Posterior cingulate gyrus (tissue), 11 donors: ENCODE measurements at places on chromosomes 2 and 18.

DNA sequence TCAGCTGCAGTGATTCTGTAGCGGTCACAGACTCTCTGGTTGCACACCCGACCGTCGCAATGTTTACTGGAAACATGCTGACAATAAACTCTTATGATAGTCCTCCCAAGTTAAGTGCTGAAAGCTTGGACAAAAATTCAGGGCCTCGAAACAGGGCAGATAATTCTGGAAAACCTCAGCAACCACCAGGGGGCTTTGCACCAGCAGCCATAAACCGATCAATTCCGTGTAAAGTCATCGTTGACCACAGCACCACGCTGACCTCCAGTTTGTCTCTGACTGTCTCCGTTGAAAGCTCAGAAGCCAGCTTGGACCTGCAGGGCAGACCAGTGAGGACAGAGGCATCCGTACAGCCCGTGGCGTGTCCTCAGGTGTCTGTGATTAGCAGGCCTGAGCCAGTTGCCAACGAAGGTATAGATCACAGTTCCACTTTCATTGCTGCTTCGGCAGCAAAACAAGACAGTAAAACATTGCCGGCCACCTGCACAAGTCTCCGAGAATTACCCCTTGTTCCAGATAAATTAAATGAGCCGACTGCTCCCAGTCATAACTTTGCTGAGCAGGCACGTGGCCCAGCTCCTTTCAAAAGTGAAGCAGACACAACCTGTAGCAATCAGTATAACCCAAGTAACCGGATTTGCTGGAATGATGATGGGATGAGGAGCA, 166.1 kb downstream of the ASXL3 start:
- no peak for DNase-seq

- DNase-seq = no peak
Measured at GRCh38 chr2:148201075-148202004, 180.4 kb downstream of the MBD5 start.

GRCh38 chr2:40450796-40451430, 977 bp downstream of the SLC8A1 start:
- peak; percentile 87 for DNase-seq

DNA sequence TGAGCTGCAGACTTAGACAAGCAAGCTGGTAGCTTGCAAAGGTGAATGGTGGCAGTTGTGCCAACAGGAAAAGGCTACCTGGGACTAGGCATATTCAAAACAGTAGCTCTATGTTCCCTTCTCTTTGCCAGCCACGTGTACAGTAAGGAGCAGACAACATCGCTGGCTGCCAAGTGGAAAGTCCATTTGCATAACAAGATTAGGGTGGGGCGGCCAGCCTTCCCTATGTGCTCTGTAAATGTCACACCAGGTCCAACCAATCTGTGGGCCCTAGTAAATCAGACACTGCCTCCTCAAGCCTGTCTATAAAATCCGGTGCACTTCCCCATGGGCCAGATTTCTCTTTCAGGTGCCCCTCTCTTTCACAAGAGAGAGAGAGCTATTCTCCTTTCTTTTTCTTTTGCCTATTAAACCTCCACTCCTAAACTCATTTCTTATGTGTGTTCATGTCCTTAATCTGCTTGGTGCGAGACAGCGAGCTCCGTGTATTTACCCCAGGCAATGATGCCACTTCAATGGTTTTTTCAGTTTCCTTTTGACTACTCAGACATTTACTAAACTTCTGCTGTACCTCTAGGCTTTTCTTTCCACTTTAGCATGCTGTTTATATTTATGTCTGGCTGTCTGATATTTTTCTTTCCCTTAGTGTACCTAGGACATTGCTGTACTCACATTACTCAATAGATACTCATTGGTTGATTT, 297.4 kb upstream of the GCFC2 start:
- no peak for DNase-seq

GRCh38 chr2:46816151-46816845, 99.3 kb downstream of the MCFD2 start:
- DNase-seq = no peak

GRCh38 chr2:98801286-98801685, 70.4 kb upstream of the MGAT4A start:
- DNase-seq = no peak

GRCh38 chr2:148930046-148930775, 55.2 kb downstream of the KIF5C start:
- DNase-seq = no peak

GRCh38 chr18:48017635-48018034, 87.2 kb upstream of the SMAD2 start:
- DNase-seq = no peak

DNA sequence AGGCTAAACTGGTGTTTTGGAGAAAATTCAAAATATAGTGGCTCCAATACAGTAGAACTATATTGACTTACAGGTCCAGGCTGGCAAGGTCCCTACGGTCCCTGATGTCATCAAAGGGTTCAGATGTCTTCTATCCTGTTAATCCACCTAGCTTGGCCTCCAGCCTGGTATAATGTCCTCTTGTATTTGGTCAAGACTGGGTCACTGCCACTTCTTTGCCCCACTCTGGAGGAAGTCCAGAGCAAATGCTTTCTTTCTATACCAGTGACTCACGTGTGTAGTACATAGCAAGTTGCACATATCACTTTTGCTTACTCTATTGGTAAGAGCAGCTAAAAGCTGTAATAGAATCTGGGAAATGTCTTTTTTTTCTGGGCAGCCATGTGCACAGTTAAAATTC, 80.8 kb downstream of the LCLAT1 start:
- DNase-seq = no peak

DNA sequence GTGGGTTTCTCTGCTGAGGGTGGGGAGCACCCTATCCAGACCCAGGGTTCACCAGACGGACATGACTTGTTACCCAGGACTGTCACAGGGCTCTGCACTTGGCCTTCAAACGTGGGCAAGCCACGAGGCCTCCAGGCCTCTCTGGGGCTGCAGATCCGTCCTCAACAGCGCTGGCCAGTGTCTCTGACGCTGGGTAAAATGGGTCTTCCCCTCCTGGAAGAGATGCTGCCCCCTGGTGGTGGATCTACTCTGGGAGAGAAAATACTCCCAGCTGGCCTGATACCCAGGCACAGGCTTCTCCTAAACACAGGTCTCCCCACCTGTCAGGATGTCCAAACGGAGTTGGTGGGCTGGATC, 3.7 kb downstream of the GPR17 start:
- DNase-seq = peak; percentile 76

DNA sequence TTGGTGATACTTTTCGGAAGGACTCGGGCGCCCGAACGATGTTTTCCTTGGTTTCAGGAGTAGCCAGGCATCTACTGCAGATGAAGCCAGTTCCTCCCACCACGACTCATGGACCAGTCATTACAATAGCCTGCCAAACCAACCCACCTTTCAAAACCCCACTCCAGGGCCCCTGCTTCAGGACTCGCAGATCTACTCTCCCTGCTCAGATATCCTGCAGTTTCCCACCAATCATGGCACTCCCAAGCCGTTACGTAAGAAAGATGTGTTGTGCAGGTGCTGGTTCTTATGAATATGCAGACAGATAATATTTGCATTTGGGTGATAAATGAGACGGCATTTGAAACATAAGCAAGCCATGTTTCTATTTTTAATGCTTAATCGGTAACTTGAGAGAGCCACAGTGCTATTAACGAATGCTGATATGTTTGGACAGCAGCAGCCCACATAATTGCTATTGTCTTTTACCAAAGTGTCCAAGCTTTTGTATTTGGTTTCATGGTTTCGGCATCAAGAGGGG, 3.5 kb upstream of the CYS1 start:
- no peak for DNase-seq

DNA sequence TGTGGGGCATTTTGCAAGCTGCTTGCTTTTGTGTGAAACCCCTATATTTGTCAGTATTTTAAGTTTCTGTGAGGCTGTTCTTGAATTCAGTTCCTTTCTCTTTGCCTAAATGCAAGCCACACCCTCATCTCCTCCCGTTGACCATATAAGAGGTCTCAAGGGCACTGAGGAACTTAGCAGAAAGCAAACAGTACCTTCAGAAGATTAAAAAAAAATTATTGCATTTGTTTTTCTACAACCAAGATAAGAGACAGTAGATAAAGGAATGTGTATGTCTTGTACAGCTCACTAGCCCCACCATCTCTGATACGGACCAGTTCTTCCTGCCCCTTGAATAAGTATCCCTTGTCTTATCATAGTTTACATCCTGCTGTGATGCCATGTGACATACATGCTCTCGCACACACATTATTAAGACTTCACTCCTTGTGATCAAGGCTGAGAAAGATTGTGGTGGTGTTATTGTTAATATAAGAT, 64.2 kb downstream of the NPAS2 start:
- no peak for DNase-seq

- no peak for DNase-seq
Measured at GRCh38 chr18:9516437-9517064, 41.2 kb downstream of the RALBP1 start.

- DNase-seq = no peak
Measured at GRCh38 chr2:201413143-201413542, 38.1 kb downstream of the TRAK2 start.

DNA sequence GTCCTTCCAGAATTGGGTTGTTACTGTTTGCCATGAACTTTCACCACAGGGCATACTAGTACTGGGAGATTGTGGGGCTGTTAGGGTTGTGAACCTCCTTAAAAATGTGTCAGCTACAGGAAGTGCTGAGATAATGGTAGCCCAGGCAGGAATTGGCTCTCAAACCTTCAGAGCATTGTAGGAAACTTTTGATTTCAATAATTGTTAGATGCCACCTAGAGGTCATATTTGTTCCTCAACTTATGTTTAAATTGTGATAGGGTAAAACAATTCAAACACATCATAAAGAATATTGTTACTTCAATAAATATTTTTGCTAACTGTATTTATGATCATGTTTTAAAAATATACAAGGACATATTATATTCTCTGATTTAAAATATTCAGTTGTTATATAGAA, 594.6 kb downstream of the ADCYAP1 start:
- DNase-seq = no peak

- DNase-seq = no peak
Measured at GRCh38 chr2:191927319-191927867, 80.5 kb upstream of the CAVIN2 start.

DNA sequence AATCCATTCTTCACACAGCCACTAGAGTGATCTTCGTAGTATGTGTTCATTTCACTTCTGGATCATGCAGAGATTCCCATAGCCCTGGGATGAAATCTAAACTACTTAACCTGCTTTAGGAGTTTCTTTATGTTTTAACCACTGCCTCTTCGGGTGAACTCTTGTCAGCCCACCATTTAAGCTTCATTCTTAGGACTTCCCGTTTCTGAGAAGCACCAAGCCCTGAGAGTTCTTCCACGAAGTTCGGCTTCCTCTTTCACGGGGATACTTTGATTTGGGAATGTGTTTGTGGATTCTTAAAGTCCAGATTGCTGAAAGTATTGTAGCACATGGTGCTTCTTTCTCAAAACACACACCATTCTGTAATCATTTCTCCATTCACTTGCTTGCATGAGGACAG, 205.0 kb downstream of the UBE2E3 start:
- no peak for DNase-seq

- no peak for DNase-seq
Measured at GRCh38 chr2:105494683-105495425, 96.0 kb upstream of the FHL2 start.

- DNase-seq = no peak
Measured at GRCh38 chr2:208112969-208113368, 11.4 kb downstream of the CRYGD start.

- no peak for DNase-seq
Measured at GRCh38 chr2:11839916-11840315, 93.5 kb downstream of the LPIN1 start.

DNA sequence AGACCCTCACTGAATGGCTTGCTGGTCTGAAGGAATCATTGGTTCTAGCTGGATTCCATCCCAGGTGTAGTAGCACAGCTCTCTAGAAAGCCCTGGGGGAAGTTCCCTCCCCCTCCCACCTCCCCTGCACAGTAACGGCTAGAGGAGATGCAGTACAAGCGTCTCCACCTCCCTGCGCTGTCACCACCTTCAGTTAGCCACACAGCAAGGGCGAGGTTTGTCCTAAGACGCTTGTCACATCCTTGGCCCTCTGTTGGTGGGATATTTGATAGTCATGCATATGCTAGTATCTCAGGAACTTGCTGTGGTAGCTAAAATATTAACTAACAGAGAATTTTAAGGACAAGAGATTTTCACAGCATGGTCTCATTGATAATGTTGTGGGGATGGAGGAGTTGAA, 19.4 kb downstream of the TRAPPC12 start:
- no peak for DNase-seq

GRCh38 chr2:110124939-110125691, 9.5 kb upstream of the MALL start:
- no peak for DNase-seq

- no peak for DNase-seq
Measured at GRCh38 chr2:158904627-158905177, 63.7 kb upstream of the TANC1 start.

DNA sequence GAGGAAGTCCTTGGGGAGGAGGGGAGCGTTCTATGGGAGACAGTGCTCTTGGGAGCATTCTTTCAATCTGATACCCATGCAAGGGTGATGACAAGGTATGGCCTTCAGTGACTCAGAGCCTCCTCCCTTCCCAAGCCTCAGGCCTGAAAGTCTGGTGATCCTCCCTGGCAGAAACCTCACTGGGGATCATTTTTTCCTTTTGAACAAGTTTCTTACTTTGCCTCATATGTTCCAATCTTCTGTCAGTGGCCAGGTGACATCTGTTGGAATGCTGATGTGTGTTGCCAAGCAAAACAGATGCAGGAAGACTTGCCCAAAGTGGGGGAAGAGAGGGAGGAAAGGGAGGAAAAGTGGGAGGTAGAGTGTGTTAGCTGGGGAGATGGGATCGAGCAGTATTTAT, 224.8 kb downstream of the NEDD4L start:
- no peak for DNase-seq

DNA sequence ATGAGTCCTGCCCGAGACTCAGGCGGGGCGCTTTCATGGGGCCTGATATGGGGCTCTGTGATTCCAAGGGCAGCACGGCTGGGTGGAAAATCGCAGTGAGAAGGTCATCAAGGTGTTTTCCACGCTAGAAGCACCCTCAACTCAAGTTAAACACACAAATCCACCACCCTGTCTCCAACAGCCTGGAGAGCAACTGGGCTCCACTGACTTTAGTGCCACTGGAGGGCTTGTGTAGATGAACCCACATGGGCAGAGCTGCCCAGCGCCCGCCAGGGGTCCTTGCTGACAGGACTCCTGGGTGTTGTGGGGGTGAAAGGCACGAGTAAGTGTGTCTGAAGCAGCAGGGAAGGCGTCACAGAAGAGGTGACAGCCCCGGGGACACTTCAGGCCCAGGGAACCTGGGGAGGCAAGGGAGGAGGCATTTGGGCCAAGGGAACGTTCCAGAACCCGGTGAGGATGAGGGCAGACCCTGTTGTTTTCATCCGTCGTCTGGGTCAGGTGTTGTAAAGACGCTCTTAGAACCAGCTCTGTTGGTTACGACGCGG, 51.8 kb upstream of the CTDP1 start:
- no peak for DNase-seq

- no peak for DNase-seq
Measured at GRCh38 chr2:224162122-224162521, 123.0 kb upstream of the SERPINE2 start.

GRCh38 chr2:152715854-152716428, 1.3 kb downstream of the PRPF40A start:
- no peak for DNase-seq

DNA sequence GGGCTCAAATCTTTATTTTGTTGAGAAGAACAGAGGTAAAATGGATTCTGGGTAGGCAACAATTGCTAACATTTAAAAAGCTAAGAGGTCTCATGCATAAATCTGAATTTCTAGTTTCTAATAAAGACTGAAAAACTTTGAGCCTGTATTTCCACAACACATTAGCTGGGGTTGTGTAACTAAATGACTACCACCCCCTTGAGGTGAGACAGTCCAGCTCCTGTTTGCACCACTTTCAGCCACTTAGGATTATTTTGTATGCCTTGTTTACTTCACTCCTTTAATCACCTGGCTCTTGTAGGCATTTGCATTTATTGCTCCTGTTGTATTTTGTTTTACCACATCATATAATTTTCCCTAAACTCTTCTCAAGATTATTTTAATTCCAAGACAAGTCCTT, 376.6 kb downstream of the PTH2R start:
- no peak for DNase-seq
